ENCODE measurements at places on chromosomes 13 and 19.

DNA sequence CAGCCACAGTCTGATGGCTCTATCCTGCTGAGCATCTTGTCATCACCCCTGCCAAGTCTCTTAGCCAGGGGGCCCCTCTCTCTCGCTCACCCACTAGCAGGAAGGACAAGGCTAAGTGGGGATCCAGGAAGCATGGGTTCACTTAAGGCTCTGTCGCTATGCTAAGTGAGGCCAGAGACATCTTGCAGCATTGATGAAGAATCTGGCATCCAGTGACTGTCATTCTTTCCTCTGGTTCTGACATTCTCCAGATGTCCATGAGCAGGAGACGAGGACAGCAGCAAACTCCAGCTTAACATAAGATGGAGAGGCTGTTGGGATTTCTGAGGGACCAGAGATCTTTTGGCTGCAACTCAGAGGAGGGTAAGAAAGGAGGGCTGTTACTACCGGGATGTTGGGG is 230.2 kb downstream of the TSHZ3 start:
- DNase-seq: no peak

DNA sequence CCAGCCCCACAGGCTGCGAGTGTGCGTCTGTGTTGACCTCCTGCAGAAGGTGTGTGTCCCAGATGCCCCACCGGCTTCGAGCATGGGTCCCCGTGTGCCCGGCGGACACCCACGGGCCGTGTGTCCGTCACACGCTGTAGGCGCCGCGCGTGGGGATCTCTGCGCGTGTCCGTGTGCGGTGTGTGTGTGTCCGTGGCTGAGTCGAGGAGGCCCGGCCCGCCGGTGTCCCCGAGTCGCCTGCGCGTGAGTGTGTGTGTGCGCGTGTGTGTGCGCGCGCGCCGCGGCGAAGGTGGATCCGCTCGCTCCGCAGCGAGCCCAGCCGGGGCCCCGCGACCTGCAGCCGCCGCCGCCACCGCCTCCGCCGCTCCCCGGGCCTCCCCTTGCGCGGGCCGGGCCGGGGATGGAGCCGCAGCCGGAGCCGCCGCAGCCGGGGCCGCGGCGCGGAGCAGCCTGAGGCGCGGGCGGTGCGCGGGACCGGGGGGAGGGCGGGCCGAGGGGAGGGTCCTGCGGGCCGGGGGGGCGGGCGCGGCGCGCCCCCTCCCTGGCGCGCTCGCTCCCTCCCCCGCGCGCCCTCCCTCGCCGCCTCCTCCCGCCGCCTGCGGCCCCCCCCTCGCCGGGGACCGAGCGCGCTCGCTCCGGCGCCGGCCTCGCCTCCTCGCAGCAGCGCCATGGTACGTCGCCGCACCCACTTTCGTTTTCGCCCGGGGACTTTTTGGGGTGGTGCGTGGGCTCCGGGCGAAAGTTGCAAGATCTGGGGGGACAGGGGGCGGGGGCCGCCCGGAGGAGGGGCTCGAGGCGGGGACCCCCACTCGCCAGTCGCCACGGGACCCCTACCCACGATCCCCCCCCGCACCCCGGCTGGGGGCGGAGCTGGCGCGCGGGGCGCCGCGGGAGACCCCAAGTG is 7.1 kb upstream of the NFIC start:
- peak; percentile 21 for DNase-seq

DNA sequence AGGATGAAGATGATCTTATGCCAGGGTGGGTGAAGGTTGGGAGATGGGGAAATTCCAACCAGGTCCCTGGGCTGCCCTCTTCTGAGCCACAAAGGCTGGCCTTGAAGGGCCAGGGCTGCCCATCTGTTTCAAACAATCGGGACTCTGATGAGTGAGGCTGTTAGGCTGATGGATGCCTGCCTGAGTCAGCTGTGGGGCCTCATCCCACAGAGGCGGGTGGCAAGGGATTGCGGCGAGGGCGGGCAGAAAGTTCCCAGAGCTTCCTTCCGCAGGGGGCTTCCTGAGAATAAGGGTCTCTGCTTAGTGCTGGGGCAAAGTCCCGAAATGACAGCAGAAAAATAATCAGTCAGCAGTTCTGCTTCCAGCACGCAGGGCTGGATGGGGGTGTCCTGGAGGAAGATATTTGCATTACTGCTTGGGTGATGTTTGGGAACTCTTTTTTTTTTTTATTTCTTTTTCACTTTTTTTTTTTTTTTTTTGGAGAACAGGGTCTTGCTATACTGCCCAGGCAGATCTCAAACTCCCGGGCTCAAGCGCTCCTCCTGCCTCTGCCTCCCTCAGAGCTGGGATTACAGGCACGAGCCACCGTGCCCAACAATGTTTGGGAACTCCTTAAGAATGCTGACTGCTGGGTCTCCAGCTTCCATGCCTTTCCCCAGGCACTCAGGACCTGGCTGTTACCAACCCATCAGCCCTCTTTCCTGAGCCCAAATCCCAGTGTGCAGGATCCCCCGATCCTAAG is 14.1 kb downstream of the SH3GL1 start:
- DNase-seq: no peak

DNA sequence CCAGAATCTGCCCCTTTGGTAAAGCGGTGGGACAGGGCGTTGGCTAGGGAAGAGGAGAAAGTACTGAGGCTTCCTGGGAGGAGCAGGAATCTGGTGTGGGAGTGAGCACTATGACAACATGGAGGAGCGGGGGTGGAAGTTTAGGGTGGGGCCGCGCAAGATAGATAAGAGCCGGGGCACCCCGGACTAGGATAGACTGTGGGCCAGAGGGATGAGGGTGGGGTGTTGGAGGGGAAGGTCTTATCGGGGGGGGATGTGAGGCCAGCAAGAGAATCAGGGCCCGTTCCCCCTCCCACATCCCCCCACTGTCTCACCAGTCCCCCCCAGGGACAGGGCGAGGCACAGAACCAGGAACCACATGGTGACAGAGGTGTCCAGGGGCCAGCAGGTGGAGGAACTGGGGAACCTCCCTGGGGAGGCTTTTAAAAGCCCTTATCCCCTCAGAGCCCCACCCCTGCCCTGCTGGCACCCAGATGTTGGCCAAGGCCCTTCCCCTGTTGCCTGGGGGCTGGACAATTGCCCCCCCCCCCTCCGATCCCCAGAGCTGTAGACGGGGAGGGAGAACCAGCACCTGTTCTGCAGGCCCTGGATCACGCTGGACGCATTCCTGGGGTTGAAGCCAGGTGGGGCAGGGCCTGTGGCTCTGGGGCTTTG is at the start of gene KLK1:
KLK1 (minus strand) TSS at position 399 of the 654 bp plus-strand sequence; CDS start at position 360, 39 bp downstream.
- DNase-seq: no peak

- no peak for DNase-seq
These were observed 294.5 kb downstream of the ENOX1 start for GRCh38 chr13:43492311-43492710.

- no peak for DNase-seq
These were observed 3.1 kb downstream of the MAST3 start for GRCh38 chr19:18100710-18101109.

DNA sequence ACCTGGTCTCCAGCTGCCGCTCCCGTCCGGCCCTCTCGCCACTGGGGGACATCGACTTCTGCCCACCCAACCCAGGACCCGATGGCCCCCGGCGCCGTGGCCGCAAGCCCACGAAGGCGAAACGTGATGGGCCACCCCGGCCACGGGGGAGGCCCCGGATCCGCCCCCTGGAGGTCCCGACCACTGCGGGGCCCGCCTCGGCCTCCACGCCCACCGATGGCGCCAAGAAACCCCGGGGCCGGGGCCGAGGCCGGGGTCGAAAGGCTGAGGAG is 6.7 kb downstream of the PRR12 start:
- no peak for DNase-seq

DNA sequence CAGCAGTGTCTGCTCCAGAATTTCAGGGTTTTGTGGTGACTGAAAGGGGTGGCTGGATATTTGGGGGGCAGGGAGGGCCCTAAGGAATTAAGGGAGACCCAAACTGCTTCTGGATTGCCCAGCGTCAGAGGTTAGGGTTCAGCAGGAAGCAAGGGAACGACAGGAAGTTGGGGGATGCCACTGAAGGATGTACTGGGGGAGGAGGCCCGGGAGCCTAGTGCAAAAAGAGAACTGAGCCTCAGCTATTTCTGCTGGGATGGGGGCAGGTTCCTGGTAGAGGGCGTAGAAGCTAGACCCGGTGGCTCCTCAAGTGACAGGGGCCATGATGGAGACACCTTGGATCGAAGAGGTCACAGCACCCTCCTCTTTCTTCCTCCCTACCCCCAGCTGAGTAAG is 1.1 kb downstream of the CYP2S1 start:
- DNase-seq: no peak

DNA sequence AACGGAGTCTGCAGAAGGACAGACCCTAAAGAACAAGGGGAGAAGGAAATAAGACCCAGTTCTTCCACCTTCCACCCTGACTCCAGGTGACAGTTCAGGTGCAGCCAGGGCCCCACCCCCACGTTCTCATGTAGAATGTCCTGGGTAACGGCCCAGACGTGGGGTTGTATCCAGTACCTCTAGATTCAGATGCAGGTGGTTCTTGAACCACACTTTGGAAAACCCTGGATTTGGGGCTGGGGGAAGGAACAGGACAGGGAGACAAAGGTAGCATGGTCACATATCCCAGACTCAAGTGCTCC is 2.2 kb downstream of the DMPK start:
- DNase-seq: no peak

- no peak for DNase-seq
These were observed 278.0 kb downstream of the FGF9 start for GRCh38 chr13:21948769-21949474.

DNA sequence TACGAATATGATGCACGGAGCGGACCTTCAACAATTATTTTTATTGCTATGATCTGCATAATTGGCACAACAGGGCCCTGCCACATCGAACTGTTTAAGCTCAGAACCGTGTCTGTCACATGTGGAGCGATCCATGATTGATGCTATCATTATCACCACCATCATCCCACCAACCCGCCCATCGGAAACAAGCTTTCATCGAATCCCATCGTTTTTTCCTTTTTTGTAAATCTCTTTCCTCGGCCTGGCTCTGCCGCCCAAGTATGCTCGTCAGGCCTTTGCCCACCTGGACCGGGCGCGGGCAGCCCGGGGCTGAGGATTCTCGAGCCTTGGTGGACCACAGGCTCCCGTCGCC is 533 bp upstream of the DCAF15 start:
- no peak for DNase-seq

- no peak for DNase-seq
These were observed 145.3 kb upstream of the RXFP2 start for GRCh38 chr13:31594056-31594455.

- DNase-seq: no peak
These were observed 14.3 kb downstream of the ZBTB7A start for GRCh38 chr19:4052114-4052992.

DNA sequence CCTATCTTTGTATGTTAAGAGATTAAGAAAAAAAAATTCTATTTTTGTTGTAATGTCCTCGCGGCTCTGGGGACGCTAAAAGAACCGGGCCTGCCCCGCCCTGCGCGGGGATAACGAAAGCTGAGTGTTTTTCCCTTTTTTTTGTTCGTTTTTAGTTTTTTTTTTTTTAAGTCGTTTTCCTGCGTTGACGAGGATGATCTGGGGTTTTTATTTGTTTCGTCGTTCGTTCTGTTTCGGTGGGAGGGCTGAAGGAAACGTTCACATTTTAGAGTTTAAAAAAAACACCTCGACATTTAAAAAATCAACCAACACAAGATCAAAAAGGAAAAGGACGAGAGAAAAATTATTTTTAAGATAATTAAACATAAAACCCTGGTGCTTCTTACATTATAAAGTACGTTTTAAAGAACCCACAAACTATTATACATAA is 5.6 kb downstream of the LYL1 start:
- DNase-seq: no peak

DNA sequence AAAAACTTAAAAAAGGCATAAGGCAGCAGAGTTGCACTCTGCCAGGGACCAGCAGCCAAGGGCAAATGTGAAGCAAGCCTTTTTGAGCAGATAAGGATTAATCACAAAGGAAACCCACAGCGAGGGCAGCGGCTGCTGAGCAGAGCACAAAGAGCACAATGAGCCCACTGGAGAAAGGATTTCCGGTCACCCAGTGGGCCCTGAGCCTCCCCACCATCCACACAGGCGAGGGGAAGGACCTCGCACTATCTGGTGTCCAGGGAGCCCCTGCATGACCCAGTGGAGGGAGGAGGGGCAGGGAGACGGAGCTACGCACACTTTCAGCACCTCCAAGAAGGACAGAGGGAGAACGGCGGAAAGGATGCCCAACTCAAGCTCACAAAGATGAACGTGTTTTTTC is 40.0 kb downstream of the COL4A1 start:
- DNase-seq: no peak

DNA sequence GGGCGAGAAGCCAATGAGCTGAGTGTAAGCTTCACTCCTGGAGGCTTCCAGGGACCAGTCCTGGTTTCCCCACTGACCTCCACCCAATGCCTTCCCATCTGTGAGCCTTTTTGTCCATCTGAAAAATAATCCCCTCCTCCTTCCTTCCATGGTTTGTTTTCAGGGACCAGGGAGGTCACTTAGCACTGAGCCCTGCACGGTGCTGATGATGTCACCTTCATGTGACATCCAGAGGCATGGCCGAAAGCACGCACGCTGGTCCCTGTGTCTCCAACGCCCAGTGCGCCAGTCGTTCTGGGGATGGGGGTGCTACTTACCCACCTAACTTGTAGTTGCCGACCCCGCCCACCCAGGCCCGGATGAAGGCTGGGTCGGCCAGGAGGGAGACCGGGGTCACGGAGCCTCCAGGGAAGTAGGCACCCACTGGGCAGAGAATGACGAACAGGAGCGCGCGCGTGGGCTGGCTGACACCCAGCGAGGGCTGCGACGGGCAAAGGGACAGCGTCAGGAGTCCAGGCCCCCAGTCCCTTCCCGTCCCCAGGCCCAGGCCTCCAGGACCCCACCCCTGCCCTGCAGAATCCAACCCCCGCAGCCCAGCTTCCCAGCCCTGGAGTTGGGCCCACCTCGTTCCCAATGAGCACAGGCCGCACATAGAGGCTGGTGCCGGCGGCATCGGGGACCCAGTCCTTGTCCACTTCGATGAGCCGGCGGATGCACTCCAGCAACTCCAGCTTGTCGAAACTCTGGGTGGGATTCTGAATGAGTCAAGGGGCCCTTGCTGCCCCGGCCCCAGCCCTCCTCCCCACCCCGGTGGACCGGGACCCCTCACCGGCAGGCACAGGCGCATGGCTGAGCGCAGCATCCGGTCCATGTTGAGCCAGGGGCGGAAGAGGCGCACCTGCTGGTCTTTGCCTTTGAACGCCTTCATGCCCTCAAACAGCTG is 11.2 kb downstream of the BCAT2 start:
- DNase-seq: no peak

DNA sequence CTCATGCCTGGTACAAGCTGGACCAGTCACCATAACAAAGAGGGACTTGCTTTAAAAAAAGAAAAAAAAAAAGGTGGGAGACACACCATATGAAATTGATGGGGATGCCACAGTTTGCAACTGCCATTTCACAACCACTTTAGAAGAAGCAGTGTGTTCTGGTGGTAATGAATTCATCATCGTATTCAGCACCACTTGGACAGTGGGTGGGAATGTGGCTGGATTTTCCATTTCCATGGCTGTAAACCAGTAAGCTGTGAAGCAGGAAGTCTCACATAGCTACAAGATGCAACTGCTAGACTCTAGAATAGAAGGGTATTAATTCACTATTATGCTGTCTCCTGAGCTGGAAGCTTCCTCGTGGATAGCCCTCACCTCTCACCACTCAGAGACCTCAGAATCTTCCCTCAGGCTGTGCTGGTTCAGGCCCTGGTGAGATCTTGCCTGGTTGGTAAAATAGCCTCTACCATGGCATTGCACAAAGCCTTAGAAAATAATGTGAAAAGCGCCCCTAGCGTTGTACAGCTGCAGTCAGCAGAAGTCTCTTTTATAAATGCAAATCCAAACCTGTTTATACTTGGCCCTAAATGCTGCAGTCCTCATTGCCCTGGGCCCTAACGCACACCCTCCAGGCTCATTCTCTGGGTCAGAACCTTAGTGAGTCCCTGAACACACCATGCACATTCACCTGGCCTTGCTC is 150.7 kb downstream of the KCTD15 start:
- no peak for DNase-seq

GRCh38 chr13:35791184-35791851 is 314.8 kb upstream of the MAB21L1 start:
- no peak for DNase-seq

Measured in bone marrow (tissue), 2 donors.